ENCODE measurements at places on chromosomes 3 and 15.

- no peak for DNase-seq
These were observed 103.5 kb downstream of the CD47 start for GRCh38 chr3:107987036-107987939.

- DNase-seq, result peak; percentile 62
These were observed 46.2 kb downstream of the TPRA1 start for GRCh38 chr3:127544192-127544802.

DNA sequence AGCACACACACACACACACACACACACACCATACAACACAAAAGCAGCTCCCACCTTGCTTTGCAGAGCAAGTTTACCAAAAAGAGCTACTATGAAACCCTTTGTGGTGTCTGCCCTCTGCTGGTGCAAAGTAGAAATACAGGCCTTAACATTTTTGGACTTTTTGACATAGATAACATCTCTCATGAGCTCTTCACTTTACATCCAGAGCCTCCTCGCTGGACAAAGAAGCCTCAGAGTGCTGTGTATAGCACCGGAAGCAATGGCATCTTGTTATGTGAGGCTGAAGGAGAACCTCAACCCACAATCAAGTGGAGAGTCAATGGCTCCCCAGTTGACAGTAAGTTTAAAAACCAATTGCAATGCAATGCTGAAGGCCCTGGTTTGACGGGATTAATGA lies 157.9 kb downstream of the CHL1 start:
- DNase-seq, result peak; percentile 14

- no peak for DNase-seq
These were observed 299.4 kb upstream of the RORA start for GRCh38 chr15:61528581-61528910.
